ENCODE measurements at places on chromosomes 11 and 22.

DNA sequence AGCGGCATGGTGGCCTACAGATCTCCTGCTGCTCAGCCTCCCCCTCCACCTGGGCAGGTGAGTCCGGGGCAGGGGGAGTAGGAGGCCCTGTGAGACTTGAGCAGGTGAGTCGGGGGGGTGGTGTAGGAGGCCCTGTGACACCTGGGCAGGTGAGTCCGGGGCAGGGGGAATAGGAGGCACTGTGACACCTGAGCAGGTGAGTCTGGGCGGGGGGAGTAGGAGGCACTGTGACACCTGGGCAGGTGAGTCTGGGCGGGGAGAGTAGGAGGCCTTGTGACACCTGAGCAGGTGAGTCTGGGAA lies 299.3 kb downstream of the BRD1 start:
- no peak for DNase-seq

GRCh38 chr11:116891746-116892145 lies 54.3 kb upstream of the APOA1 start:
- no peak for DNase-seq

DNA sequence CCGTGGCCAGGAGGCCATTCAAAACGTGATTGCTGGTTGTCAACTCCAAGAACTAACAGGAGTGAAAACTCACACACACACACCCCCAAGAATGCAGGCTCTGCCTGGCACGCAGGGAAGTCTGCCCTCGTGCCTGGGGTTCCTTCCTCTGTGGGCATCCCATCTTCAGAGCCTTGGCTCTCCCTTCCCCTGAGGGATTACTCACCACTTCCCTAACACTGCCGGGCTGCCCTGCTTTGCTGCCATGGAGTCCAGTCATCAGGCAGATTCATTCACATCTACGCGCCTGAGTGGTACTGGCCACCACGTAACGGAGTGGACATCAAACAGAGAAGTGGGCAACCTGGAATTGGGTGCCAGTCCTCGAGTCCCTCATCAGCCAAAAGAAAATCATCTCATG lies 120.7 kb upstream of the TMEM45B start:
- DNase-seq: no peak

- DNase-seq: no peak
These were observed 16.1 kb downstream of the CPT1A start for GRCh38 chr11:68825571-68825970.

DNA sequence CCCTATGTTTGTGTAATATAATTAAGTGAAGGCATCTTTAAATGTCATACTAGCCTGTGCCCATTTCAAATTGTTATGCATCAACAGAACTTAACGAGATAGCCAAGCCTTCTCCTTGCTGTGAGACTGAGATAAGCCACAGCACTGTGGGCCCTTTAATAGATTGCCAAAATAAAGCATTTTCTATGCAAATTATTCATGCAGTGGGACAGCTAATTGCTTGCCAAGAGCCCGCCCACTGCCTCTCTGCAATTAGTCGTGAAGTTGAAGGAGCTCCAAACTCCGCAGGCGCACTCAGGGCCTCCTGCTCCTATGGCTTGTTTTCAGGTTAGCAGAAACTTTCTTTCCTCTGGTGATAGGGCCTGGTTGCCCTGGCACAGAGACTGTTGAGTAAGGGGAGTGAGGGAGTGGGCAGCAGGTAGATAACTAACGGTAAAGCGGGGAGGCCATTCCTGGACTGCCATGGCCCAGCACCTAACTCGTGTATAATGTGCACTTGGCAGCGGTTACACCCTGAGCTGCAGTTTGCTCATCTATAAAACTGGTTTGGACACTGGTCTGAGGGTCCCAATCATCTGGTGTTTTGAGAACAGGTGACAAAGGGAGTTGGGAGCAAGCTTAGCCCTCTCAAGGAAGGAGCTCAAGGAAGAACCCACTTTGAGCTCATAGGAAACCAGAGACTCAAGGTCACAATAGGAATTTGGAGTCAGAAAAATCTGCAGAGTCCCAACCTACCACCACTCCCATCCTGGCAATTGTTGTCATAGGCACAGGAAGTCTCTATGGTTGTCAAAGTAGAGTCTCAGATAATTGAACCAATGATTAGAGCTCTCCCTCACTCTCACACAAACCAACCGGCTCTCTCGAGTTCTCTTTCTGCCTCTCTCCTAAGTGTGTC lies 33.9 kb upstream of the RIC3 start:
- DNase-seq: no peak

- DNase-seq: no peak
These were observed 11.3 kb upstream of the NFAM1 start for GRCh38 chr22:42443240-42444076.

GRCh38 chr22:36334821-36335603 lies 52.8 kb downstream of the MYH9 start:
- DNase-seq: no peak

DNA sequence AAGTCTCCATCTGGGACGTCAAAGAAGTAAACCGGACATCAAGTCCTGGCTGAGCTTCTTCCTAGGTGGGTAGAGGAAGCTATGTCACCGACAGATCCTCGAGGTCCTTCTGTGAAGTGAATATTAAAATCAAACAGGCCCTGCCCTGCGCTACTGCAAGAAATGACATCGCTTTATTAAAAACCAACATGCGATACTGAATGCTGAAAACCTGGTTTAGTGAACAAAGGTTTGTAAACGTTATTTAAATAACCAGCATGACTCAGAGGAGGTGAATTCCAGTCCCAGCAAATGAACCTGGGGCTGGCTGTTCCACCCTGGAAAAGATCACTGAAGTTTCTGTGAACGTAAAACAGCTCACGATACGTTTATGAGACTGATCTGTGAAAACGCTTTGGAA lies 645 bp downstream of the RTCB start:
- DNase-seq: no peak

DNA sequence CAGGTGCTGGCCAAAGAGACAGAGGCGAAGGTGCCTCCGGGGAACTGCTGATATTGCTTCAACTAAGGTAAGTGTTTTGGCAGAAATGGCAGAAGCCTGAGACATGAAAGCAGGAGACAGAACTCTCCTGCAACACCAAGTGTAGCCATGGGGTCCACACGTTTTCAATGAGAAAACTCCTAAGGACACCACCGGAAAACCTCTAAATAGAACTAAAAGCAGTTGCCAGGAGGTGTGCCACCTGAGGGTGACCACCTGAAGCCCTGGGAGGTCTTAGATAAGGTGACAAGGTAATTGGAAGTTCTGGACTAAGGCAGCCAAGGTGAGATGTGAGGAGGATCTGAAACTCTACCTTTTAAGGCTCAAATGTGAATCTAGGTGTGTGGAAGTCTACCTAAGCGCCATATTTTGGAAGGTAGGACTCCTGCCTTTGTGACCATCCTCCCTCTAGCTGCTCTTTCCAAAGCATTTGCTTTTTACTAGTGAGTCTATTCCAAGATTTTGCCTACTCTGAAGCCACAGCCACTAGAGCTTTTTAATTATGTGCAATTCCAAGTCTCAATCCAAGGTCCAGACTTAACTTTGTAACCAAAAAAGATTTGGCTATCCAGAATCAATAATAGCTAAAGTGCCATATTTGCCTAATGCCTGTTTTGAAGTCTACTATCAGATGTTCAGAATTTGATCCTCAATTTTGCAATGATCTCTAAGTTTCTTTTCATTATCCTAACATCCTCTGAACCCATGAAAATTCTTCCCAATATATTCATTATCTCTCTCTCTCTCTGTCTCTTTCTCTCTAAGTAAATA lies 4.5 kb upstream of the ZC3H12C start:
- DNase-seq: no peak

- no peak for DNase-seq
These were observed 35.5 kb upstream of the TTC12 start for GRCh38 chr11:113278925-113279324.

DNA sequence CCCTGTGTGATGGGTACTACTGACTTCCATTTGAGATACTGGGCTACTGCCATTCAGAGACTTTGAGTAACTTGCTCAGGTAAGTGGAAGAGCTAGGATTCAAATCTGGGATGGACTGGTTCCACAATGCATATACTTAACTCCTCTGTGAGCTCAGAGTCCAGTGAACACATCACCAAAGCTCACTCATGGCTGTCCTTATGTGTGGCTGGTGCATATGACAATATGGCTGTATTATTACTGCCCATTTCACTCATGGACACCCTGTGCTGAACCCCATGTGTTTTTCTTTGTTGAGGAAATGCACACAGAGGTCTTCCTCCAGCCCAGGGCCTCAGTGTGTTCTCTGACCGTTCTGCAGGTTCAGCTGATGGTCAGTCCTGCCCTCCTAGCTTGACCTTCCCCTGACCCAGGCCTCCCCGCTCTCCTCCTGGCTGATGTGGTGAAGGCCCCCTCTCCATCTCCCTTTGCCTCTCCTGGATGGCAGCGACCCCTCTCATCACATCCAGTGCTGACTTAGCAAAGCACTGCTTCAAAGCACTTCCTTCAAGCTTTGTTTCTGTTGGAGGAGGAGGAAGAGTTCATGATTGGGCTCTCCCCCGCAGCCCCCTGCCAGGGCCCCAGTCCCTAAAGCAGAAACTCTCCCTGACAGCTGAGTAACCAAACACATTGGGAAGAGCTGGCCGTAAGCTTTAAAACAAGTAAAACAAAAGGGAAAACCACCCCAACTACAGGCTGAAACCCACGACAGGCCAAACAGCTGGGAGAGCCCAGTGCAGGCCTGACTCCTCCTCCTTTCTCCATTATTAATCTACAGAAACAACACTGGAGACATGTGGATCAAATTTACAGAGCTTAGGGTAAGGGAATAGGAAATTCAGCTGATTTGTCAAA lies 101.2 kb downstream of the NAT10 start:
- DNase-seq: no peak

Data from HTR-8/SVneo (cell line).